ENCODE measurements at places on chromosomes 11 and 22.

- no peaks in the 10 kb centered on the region for H3K36me3 ChIP-seq
- no peak overlapping the region for H3K4me3 ChIP-seq
- H3K27ac ChIP-seq, result no peak overlapping the region
- H3K4me1 ChIP-seq, result peaks cover 10% of the 10 kb centered on the region
Measured at GRCh38 chr22:17920145-17920605, 104.2 kb downstream of the MICAL3 start.

DNA sequence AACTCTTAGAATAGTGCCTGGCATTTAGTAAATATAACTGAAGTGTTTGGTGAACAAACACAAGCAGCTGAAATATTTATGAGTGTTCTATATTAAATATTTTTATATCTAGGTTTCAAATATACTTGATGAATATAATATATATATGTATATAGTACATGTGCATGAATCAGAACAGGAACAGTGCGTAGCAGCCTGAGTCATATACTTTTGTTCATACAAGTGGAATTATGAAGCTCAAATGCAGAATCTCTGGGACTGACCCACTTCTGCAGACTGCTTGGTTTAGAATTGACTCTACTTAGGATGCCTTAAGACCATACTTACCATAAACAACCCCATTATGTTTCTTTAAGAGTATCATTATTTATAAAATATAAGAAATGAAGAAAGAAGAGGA, 997.8 kb upstream of the RAG2 start:
- no peak overlapping the region for H3K27ac ChIP-seq
- no peaks in the 10 kb centered on the region for H3K36me3 ChIP-seq
- no peak for DNase-seq
- no peaks in the 10 kb centered on the region for H3K4me1 ChIP-seq
- H3K27me3 ChIP-seq, result no peaks in the 10 kb centered on the region

GRCh38 chr11:117949062-117949461, 19.9 kb upstream of the TMPRSS13 start:
- H3K4me1 ChIP-seq, result peaks cover 99% of the 10 kb centered on the region
- peak overlapping the region; percentile 88 for H3K27ac ChIP-seq
- H3K36me3 ChIP-seq, result no peaks in the 10 kb centered on the region
- peak overlapping the region; percentile 18 for H3K4me3 ChIP-seq
- DNase-seq, result no peak

DNA sequence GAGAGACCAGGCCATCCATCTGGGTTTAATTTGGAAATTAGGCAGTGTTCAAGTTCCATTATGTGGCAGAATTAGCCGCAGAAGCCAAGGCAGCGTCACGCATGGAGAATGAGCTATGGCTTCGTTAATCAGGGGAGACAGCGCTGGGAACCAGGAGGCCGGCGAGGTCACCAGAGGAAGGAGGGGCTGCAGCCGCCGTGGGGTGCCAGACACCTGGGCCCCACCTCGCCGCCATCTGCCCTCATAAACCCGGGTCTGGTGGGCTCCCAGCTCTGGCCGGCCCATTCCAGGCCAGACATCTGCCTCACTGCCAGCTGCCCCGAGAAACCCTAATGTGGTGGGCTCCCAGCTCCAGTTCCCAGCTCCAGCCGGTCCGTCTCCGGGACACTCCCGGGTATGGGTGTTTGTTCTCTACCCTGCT, 676.9 kb downstream of the BRD1 start:
- no peaks in the 10 kb centered on the region for H3K4me1 ChIP-seq
- H3K27me3 ChIP-seq, result no peaks in the 10 kb centered on the region
- no peak for DNase-seq
- H3K36me3 ChIP-seq, result no peaks in the 10 kb centered on the region
- no peak overlapping the region for H3K27ac ChIP-seq
- no peak overlapping the region for H3K4me3 ChIP-seq

- DNase-seq, result no peak
- H3K27me3 ChIP-seq, result peaks cover 22% of the 10 kb centered on the region
- peaks cover 63% of the 10 kb centered on the region for H3K4me1 ChIP-seq
- no peak overlapping the region for H3K4me3 ChIP-seq
Measured at GRCh38 chr11:35036639-35037038, 102.3 kb upstream of the CD44 start.

GRCh38 chr11:65032216-65032615, 5.0 kb downstream of the SNX15 start:
- no peaks in the 10 kb centered on the region for H3K27me3 ChIP-seq
- H3K27ac ChIP-seq, result no peak overlapping the region
- H3K36me3 ChIP-seq, result no peaks in the 10 kb centered on the region
- DNase-seq, result no peak
- H3K4me3 ChIP-seq, result no peak overlapping the region

DNA sequence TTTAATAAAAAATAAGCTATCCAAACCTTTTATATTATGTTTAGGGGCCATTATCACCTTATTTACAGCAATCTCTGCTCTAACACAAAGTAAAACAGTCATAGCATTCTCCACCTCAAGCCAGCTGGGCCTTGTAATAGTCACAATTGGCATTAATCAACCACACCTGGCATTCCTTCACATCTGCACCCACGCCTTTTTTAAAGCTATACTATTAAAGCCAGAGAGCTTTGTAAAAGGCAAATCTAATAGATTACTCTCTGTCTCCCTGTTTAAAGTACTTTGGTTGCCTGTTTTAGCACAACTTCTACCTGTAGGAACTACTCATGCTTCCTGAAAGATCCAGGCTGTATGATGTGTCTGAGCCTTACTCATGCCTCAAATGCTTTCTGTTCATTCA, 113.1 kb downstream of the CSNK2A3 start:
- no peaks in the 10 kb centered on the region for H3K4me1 ChIP-seq
- DNase-seq, result no peak
- H3K4me3 ChIP-seq, result no peak overlapping the region

DNA sequence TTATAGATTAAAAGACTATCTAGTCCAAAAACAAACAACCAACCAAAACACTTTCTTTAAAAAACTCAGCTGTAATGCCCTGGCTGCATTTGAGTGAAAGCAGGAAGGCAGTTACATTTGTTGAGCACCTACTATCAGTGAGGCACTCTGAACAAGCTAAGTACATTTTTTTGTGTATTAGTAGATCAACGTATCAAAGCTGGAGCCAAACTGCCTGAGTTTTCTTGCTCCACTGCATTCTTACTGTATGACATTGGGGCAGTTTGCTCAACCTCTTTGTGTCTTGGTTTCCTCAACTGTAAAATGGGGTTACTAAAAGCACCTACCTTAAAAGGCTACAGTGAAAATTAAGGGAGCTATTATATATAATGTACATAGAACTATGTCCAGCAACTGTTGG, 22.0 kb downstream of the COA4 start:
- no peak for DNase-seq
- H3K27ac ChIP-seq, result no peak overlapping the region
- H3K4me3 ChIP-seq, result no peak overlapping the region
- H3K36me3 ChIP-seq, result peaks cover 1% of the 10 kb centered on the region
- H3K4me1 ChIP-seq, result no peaks in the 10 kb centered on the region

- H3K4me3 ChIP-seq, result no peak overlapping the region
- no peak for DNase-seq
- H3K27me3 ChIP-seq, result no peaks in the 10 kb centered on the region
- H3K4me1 ChIP-seq, result peaks cover 37% of the 10 kb centered on the region
- peak overlapping the region; percentile 37 for H3K27ac ChIP-seq
Measured at GRCh38 chr11:118838905-118839553, 44.7 kb upstream of the CXCR5 start.

DNA sequence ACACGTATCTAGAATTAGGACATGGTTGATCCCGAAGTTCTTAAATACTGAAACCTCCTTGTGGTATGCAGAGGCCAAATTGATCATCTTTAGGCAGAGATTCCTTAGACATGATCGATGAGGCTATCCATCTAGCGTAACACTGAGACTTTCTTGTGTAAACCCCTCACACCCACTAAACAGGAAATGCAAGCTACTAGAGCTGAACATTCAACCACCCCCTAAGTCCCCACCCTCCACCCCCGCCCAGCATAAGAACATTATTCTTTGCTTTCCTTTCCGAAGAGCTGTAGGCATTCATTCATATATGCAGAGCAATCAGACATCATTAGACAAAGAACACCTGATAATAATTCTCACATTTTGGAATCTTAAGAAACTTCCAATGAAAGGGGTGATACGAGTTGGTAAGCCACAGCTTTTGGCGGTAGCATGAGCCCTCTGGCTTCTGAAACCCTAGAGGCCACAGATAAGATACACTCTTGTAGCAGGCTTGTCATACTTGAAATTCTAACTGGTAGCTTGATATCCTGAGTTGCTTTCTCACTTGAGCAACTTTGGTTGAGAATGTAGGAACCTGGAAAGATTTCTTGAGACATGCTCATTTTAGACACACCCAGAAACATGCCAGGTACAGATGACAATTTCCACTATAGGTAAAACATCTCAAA, 42.2 kb downstream of the FLI1 start:
- H3K27ac ChIP-seq, result peak overlapping the region; percentile 92
- no peaks in the 10 kb centered on the region for H3K27me3 ChIP-seq
- peaks cover 88% of the 10 kb centered on the region for H3K4me1 ChIP-seq
- H3K4me3 ChIP-seq, result peak overlapping the region; percentile 61
- DNase-seq, result peak; percentile 70

DNA sequence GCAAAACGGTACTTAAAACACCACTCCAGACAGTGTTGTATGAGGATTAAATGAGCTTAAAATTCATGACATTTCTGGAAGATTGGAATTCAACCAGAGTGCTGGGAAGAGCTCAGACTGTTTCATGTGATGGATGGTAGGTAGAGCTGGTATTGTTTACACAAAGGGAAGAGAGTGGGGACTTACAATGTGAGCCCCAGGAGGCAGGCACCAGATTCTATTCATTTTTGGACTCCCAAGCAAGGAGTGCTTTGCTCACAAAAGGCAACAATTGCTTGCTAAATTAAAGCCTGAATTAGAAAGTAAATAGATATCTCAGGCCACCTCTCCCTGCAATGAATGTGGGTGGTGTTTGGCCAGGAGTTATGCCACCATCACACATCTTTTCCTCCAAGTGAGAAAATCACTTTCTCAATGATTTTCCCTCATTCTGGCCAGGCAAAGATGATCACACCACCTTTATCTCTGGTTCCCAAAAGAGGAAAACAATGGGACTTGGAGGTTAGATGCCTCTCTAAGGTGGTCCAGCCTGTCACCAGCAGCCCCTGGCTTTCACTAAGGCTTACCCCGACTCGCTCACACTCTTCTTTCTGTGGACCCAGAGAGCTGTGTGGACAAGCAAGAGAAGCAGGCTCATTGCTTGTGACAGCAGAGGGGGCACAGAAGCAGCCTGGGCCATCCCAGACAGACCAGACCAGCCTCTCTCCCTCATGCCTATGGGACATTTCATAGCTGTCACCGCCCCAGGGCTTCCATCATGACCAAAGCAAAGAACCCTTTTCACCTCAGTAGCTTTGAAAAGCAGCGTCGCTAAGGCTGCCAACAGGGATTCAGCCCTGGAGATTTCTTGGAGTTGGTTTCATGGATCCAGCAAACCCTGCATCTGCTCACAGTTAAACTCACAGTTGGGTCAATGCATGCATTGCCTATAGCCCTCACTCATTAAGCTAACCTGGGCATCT, 63.5 kb upstream of the DRD2 start:
- no peak overlapping the region for H3K4me3 ChIP-seq
- peaks cover 68% of the 10 kb centered on the region for H3K27me3 ChIP-seq
- no peak for DNase-seq
- H3K4me1 ChIP-seq, result no peaks in the 10 kb centered on the region
- no peak overlapping the region for H3K27ac ChIP-seq
- no peaks in the 10 kb centered on the region for H3K36me3 ChIP-seq

DNA sequence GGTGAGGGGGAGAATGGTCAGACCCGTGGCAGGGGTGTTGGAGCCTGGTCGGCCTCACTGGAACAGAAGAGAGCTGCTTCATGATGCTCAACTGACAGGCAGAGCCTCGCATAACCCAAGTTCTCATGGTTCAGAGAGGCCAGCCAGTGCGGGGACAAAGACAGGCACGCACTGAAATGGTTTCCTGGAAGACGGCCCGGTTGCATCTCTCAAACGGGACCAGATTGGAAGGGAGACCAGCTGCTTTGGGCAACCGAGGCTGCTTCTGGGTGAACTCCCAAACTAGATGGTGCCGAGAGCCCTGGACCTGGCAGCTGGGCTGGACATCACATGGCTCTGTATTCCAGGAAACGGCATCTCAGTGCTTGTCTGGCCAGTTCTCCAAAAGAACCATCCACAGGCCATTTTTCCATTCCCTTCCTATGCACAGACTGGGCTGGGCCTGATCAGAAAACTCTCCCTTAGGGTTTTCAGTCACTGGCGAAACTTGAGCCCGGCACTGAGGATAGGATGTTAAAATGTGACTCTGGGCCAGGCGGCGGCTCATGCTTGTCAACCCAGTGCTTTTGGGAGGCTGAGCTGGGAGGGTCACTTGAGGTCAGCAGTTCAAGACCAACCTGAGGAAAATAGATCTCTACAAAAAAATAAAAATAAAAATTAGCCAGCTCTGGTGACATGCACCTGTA, 80.1 kb upstream of the PRODH start:
- H3K4me3 ChIP-seq, result no peak overlapping the region
- H3K27ac ChIP-seq, result no peak overlapping the region
- no peaks in the 10 kb centered on the region for H3K36me3 ChIP-seq
- H3K27me3 ChIP-seq, result peaks cover 18% of the 10 kb centered on the region
- H3K4me1 ChIP-seq, result no peaks in the 10 kb centered on the region

GRCh38 chr11:47212938-47213337, 1.8 kb upstream of the DDB2 start:
- H3K27me3 ChIP-seq, result no peaks in the 10 kb centered on the region
- H3K36me3 ChIP-seq, result peaks cover 29% of the 10 kb centered on the region
- DNase-seq, result no peak
- H3K27ac ChIP-seq, result no peak overlapping the region

DNA sequence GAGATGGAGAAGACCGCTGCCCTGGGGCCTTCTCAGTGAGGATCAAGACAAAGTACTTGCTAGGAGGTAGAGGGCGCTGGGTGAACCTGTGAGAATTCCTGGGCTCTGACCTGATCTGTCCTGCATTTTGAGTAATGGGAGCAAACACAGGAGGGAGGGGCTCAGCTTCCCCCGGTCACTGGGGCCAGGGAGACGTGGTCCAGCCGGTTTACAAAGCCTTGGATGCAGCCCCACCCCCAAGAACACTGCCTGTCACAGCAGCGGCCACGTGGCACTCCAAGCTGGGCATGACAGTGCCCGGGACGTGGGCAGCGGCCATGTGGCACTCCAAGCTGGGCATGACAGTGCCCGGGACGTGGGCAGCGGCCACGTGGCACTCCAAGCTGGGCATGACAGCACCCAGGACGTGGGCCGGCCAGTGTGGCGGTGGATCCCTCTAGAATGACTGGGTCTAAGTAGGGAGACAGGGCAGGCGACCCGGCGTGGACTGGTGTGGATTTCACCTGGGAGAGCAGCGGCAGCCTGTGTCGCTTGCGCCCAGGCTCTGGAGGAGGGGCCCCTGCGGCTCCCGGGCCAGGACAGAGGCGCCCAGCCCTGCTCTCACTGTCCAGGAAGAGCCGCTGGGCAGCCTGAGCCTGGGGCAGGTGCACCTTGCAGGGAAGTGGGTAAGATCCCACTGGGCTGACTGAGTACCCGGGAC, 2.5 kb upstream of the TTLL8 start:
- no peak for DNase-seq
- no peak overlapping the region for H3K4me3 ChIP-seq
- H3K27me3 ChIP-seq, result peaks cover 21% of the 10 kb centered on the region
- H3K36me3 ChIP-seq, result no peaks in the 10 kb centered on the region
- no peak overlapping the region for H3K27ac ChIP-seq
- H3K4me1 ChIP-seq, result no peaks in the 10 kb centered on the region

GRCh38 chr11:111361874-111362273, 17.2 kb downstream of the POU2AF1 start:
- no peak overlapping the region for H3K4me3 ChIP-seq
- H3K4me1 ChIP-seq, result no peaks in the 10 kb centered on the region
- H3K27me3 ChIP-seq, result no peaks in the 10 kb centered on the region
- H3K36me3 ChIP-seq, result no peaks in the 10 kb centered on the region
- no peak for DNase-seq

Data from activated CD8-positive, alpha-beta memory T cell treated with anti-CD3 and anti-CD28 coated beads, Interleukin-2, amount 10 ng/mL, durations not matched to agents 7 days and 5 days (primary cell).